ENCODE measurements at places on chromosomes 12 and 14. TPM values are rescaled to one million over a fixed set of nuclear protein-coding genes. Genes with fewer than 3 reads are reported as not detected.

BORCS5 gene
- 13.9 TPM for total RNA-seq

RAB35 gene
- total RNA-seq, result 60.0 TPM

- no peak for DNase-seq
- H3K27ac ChIP-seq, result peak overlapping the region; percentile 24
- H3K27me3 ChIP-seq, result no peaks in the 10 kb centered on the region
- peak overlapping the region; percentile 56 for H3K4me3 ChIP-seq
- peaks cover 4% of the 10 kb centered on the region for H3K4me1 ChIP-seq
These were observed 9.8 kb upstream of the KDM2B start for GRCh38 chr12:121590476-121591143.

DNA sequence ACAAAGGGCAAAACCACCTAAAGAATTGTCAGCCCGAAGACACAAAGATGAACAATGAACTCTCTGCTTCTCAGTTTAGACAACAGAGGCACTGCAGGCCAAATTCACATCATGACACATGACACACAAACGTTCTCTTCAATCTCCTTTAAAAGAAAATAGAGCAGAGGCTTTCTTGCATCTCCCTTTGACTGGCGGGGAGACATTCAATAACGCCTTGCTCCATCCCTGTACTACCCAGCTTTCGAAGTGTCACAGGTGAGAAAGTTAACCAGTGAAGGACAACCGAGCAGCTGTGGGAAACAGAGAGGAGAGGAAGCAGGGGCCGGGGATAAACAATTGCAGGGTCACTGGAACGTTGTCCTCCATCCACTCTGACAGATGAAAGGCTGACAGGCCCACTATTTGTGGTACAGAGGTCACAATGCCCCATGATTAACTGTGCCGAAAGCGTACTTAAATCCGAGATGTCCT is 130.8 kb downstream of the PHLDA1 start:
- no peaks in the 10 kb centered on the region for H3K36me3 ChIP-seq
- no peak for DNase-seq

- peaks cover 18% of the 10 kb centered on the region for H3K36me3 ChIP-seq
- H3K27ac ChIP-seq, result no peak overlapping the region
- no peak overlapping the region for H3K4me3 ChIP-seq
These were observed 331.9 kb upstream of the RGS6 start for GRCh38 chr14:71600309-71600708.

DNA sequence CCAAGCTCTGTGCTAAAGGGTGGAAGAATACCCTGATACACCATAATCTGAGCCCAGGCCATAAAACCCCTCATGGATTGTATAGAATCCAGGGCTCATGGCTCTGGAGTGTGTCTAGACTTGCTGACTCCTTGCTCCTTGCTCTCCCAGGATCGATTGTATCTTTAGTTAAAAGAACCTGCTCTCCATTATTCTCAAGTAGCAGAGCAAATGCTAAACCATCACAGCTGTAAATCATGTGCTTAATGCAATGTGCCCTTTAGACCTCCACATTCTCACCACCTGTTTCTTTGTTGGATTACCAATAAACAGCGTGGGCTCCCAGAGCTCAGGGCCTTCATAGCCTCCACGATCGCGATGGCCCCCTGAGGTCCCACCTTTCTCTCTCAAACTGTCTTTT is 411.6 kb upstream of the FBXO33 start:
- H3K27ac ChIP-seq, result no peak overlapping the region
- H3K4me3 ChIP-seq, result no peak overlapping the region
- no peaks in the 10 kb centered on the region for H3K36me3 ChIP-seq
- H3K27me3 ChIP-seq, result no peaks in the 10 kb centered on the region

GRCh38 chr12:85405262-85405661 is 125.2 kb downstream of the ALX1 start:
- H3K27me3 ChIP-seq, result no peaks in the 10 kb centered on the region
- DNase-seq, result no peak
- no peak overlapping the region for H3K4me3 ChIP-seq
- no peaks in the 10 kb centered on the region for H3K36me3 ChIP-seq
- H3K27ac ChIP-seq, result no peak overlapping the region
